GM06990 (cell line): ENCODE measurements at places on chromosomes 6 and 20.

DNA sequence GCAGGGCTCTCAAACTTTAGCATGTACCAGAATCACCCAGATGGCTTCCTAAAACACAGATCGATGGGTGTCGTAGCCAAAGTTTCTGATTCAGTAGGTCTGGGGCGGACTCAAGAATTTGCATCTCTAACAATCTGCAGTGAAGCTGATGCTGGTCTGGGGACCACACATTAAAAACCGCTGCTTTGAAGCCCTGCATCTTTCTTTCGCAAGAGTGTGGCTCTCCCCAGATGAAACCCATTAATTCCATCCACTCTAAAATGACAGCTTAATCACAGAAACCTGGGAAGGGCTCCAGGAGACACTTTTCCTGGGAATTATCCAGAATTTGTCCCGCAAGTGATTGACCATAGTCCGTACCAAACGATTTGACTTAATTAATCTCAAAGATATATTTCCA, 319.8 kb upstream of the PLCB4 start:
- no peak for DNase-seq

- DNase-seq, result peak; percentile 56
Measured at GRCh38 chr20:19026121-19026878, 186.1 kb upstream of the SLC24A3 start.

DNA sequence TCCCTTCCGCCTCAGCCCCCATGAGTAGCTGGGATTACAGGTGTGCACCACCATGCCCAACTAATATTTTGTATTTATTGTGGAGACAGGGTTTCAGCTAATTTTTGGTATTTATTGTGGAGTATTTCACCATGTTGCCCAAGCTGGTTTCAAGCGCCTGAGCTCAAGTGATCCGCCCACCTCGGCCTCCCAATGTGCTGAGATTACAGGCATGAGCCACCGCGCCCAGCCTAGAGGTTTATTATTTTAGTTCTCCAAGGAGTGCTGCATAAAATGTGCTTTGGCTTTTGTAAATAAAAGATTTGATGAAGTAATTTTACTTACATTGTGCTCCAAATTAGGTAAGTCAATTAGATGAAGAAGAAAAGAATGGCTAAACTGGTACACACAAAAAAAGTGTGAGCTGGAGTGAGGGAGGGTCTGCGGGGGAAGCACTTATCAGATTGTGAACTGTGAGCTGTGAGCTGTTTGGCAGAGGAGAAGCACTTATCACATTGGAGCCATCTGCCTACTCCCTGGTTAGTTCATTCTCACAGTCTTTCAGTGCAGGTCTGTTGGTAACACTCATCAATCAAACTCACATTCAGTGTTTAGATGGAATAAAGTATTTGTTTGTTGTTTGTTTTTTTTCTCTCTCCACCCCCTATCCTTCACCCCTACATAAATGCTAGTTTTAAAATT, 398.0 kb downstream of the EPHA7 start:
- DNase-seq, result no peak

DNA sequence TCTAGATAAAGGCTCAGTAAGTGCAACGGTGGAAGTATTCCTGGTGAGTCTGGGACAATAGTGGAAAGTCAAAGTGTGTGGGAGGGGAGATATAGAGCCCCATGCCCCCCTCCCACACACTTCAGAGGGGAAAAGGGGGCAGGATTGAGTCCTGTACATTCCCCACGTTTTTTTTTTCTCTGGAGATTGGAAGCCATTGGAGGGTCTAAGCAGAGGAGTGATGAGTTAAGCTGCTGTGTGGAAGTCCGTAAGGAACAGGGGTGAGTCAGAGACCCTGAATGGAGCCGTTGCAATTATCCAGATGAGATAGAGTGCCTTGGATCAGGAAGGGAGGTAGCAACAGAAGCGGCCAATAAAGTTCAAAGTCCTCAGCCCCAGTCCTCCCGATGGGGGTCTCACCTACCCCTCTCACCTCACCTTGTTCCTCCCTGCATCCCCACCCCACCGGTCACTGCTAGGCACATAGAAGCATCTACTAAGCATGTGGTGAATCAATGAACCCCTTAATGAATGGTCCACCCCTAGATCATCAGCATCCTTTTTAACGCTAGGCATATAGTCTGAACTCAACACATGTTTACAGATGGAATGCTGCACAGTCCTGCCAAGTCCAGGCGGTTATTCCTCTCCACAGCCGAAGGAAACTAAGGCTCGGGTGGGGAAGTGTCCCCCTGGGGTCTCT, 662 bp upstream of the SLC9A8 start:
- no peak for DNase-seq

GRCh38 chr6:104579310-104579863, 280.3 kb downstream of the HACE1 start:
- no peak for DNase-seq
